ENCODE measurements at places on chromosomes 6 and 20. TPM values are rescaled to one million over a fixed set of nuclear protein-coding genes. Genes with fewer than 3 reads are reported as not detected.

GRCh38 chr6:131469130-131469529 lies 103.9 kb upstream of the ARG1 start:
- DNase-seq, result no peak

DNA sequence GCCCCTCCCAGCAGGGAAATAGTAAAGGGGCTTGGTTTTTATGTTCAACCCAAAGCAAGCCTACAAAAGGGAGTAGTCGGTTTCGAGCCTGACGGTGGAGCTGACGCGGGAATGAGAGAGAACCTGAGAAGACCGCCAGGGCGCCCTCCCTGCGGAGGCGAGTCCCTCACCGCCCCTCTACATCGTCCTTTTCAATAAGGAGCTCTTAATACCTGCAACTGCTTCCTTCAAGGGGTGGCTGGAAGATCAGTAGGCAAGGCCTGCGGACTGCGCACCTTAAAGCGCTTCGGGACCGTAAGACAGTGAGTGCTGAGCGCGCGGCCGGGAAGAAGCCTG lies 709 bp upstream of the ZNF76 start:
- no peak for DNase-seq

LTB gene
- not detected for total RNA-seq

TCP11 gene
- 0.06 TPM for total RNA-seq

DNA sequence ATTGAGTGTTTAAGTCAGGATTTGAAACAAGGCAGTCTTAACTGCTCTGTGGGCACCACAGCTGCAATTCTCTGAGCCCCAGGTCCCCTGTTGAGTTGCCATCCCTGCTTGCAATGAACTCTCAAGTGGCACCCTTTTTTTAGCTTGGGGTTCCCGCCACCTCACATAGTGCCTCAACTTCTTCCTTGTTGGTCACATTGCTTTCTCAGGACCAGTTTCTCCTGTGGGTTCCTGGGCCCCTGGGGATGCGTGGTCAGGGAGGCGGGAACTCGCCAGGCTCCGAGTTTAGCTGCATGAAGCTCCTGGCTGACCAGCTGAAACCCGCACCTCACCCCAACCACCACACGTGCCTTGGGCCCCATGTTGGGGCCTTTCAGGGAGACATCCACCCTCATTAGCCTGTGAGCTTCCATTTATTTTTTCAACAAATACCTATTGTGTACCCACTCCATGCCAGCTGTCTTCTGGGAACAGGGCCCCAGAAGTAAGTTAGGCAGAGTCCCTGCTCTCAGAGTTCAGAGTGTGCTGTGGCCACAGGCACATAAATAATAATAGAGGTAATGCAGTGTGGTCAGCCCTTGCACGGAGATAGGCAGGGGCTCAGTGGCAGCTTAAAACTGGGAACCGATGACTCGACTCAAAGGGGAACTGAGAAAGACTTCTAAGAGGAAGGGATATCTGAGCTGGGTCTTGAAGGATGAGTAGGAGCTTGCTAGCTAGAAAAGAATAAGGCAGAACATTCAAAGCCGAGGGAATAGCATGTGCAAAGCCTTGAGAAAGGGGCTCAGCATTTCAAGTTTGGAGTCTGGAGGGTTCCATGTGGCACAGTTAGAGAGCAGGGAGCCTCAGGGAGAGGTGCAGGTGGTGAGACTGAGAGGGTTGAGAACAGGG lies 33.9 kb upstream of the FAM83D start:
- no peak for DNase-seq

RIMS4 gene
- 2.0 TPM for total RNA-seq

KCNQ5 gene
- 4.4 TPM for total RNA-seq

GRCh38 chr6:36519352-36519751 lies 27.9 kb downstream of the STK38 start:
- DNase-seq, result no peak

GRCh38 chr6:51489133-51489532 lies 598.3 kb downstream of the PKHD1 start:
- DNase-seq, result no peak

RUNX2 gene
- 11.8 TPM for total RNA-seq

DNA sequence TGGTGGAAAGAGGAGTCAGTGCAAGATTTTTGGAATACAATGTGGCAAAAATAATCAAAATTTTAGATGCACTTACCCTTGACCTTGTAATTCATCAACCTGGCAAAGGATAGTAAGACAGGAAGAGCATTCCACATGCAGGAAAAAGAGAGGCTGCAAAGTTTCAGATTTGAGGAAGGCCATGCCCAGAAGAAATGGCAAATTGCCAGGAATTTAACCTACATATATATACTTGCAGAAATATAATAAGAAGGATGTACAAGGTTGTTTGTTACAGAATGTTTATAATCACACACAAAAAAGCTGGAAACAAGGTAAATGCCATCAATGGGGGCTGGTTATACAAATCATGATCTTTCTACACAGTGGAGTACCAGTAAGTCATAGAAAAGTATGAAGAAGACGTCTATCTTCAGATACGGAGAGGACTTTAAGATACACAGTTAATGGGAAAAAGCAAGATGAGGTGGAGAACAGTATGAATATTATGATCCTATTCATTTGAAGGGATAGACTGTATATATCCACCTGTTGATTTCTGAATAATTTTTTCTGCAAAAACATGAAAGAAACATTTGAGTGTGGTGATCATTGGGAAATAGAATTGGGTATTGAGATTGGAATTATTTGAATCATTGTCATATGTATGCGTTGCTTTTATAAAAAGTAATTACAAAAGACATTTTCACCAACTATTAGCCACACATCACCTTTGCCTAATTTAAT lies 253.8 kb downstream of the TBC1D7 start:
- DNase-seq, result no peak

GRCh38 chr20:24669701-24670100 lies 200.3 kb downstream of the SYNDIG1 start:
- no peak for DNase-seq

PHACTR3 gene
- 0.06 TPM for total RNA-seq

DNA sequence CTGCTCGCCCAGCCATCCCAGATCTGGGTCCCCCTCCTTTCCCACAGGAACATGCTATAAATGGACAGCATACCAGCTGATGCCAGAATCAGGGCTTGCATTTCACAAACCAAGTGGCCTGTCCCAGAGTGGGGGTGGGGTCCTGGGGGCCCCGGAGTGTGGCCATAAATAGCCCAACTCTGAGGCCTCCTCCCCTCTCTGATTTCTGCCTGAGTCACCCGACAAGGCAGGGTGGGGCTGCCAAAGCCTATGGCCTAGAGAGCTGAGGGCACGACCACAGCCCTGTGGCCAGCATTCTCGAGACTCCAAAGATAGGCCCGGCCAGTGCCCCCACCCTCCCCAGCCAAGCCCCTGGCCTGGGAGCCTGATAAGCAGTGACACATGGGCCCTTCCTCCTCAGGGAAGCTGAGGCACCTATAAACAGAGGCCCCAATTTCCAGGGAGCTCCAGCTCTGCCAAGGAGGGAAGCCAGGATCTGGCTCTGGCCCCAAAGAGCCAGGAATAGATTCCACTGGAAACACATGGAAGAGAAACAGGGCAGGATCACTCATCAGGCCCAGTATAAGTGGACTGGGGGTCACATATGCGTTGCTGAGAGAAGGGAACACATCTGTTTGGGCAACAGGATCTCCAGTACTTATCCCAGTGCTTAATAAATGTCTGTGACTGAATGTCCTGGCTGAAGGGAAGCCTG lies 20.3 kb downstream of the SNTA1 start:
- DNase-seq, result peak; percentile 61

DNA sequence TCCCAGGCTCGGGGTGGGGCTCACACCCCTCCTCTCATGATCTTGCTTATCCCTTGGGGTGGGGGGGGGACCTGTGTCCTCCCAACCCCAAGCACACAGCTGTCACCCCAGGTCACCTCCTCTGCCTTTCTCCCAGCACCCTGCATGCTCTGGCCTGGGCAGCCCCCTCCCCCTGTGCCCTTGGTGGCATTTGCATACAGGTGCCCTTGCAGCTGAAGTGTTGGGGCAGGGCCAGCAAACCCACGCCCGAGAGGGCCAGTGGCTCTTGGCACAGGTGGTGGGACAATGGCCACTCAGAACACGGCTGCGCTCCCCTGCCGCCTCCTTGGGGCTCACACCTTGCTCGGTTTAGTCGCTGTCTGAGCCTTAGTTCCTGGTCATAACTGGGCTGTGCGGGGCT lies 11.3 kb upstream of the MYT1 start:
- DNase-seq, result no peak

- DNase-seq, result no peak
Measured at GRCh38 chr6:13030396-13030795, 297.9 kb downstream of the TBC1D7 start.

DNA sequence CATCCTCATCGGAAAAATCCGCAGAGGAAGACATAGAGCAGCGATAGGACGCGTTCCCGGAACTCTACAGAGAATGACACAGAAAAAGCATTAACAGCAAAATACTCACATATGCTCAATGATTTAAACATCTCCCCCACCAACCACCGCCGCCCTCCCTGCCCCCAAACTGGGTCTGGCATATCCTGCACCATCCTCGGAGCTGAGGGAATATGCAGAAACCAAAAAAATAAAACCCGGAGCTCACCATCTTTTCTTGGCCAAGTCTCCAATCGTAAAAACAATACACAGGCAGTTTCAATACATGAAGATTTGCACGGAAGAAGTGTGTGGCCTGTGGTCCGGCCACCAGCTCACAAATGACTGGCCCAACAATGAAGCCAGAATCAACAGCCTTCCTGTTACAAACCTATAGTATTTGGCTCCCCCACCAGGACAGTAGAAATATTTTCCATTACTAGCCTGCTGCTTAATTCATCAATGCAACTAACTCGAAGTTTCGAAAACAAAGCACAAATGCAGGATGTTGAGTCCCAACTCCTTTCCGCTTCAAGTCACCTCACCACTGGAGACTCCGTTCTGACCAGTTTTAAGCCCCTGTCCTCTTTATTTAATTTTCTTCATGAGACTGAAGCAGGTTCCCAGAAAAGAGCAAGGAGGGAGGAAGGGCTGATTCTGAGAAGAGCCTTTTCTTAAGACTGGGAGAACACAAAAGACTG lies 103.2 kb upstream of the BEND6 start:
- DNase-seq, result peak; percentile 87

- DNase-seq, result peak; percentile 79
Measured at GRCh38 chr6:82364087-82365015, 734 bp downstream of the TPBG start.

GRCh38 chr6:67200626-67201403 lies 1434.3 kb upstream of the ADGRB3 start:
- DNase-seq, result no peak

MYLK4 gene
- total RNA-seq, result 0.39 TPM

DNA sequence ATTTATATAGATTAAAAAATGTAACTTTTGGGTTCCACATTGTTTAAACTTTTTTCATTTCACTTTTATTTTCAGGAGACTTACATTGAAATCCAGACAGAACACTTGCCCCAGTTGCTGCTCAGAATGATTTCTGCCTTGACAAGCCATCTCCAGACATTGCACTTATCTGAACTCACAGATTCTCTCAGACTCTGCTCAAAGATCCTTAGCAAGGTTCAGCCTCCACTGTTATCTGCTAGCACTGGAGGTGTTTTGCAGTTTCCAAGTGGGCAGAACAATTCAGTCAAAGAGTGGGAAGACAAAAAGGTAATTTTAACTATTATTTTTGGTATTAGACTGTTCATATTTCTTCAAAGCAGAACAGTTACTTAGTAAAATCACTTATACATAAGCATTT lies 58.0 kb downstream of the DOP1A start:
- DNase-seq, result no peak

KHDRBS2 gene
- not detected for total RNA-seq

DNA sequence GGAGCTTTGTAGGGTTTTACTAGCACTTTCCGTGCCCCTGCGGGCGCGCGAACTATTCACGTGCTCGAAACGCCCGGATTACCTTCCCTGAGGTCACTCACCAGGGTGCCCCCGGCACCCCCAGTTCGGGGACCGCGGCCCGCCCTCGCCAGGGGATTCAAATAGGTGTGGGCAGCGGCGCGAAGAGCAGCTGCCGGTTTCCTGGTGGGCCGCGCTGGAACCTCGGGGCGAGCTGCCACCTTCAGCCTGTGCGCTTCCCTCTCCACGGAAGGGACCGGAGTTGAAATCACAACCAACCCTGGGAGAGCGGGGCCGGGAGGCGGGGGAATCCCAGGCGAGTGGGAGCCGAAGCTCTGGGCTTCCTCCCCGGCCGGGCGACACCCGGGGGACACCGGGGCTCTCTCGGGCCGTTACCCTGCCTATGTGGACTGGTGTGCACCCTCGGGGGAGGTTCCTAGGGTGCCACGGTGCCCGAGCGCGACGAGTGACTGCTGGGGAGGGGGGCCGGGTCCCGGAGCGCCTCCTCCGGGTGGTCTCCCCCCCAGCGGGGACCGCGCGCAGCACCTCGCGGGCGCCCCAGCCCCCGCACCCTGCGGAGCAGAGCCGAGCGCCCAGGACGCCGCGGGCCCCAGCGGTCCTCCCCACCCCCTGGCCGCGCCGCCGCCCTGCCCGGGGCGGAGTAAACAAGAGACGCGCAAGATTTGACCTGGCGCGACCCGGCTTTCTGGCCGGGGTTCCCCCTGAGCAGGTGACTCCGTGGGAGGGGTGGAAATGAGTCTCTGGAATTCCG lies 2.1 kb upstream of the HIVEP2 start:
- peak; percentile 79 for DNase-seq

GRCh38 chr6:298233-299103 lies 6.2 kb downstream of the DUSP22 start:
- no peak for DNase-seq

GRCh38 chr20:33894798-33895197 lies 83.7 kb downstream of the CHMP4B start:
- no peak for DNase-seq

SLC2A4RG gene
- 14.6 TPM for total RNA-seq

DNA sequence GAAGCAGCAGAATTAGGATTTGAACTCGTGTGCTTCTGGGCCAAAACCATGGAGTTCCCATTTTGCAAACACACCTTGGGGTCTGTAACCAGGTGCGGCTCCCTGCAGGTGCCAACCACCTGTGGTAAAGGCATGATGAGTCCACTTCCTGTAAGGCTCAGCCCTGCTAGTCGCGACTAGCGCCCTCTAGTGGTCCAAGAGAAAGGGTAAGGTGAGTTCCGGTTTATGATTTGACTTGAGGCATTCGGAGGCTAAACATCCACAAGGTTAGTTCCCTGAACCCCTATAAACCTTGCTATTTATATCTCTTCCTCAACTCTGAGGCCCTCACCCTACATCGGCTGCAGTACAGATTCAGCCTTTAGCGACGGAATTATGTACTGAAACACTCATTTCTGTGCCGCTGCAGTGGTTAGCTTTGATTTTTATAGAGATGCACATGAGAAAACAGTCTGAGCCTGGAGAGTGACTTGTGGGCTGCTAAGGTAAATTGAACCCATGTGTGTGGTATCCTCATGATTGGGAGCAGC lies 173.4 kb downstream of the PLCB1 start:
- DNase-seq, result peak; percentile 70

RALGAPB gene
- 14.1 TPM for total RNA-seq

TNF gene
- total RNA-seq, result 4.0 TPM
